EL (cell line): ENCODE measurements at places on chromosomes 11 and 22.
A peak's percentile ranks its signal among the peaks of the same experiment; 100 is the strongest.

- no peak for DNase-seq
Measured at GRCh38 chr11:35802221-35802620, 139.6 kb downstream of the TRIM44 start.

GRCh38 chr11:60150279-60150678 is 32.6 kb downstream of the MS4A6A start:
- DNase-seq = no peak

- DNase-seq = peak; percentile 58
Measured at GRCh38 chr22:43826142-43827002, 14.3 kb upstream of the EFCAB6 start.

DNA sequence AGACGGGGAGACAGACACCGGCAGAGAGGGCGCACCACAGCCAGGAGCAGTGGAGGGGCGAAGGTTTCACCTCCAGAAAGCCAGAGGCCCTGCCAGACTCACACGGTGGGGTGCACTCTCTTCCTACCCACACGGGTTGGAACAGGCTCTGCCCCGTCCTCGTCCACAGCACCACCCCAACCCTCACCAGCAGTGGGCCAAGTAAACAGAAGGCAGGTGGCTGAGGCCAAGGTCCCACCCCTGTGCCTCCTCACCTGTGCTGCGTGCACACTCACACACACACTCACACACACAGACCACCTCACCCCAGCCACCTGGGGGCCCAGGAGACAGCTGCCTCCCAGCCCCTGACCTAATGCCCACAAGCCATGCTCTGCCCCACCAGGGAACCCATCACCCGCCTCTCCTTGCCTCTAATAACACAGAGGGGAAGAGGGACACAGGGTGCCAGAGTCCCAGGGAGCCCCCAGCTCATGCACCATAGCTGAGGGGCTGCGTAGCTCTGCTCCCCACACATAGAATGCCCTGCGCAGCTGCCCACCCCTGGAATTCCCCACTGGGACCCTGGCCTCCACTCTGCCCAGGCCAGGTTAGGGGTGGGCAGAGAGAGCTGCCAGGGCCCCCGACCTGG is 3.1 kb downstream of the CYB5R3 start:
- no peak for DNase-seq
